ENCODE measurements at places on chromosomes 2 and 18.

DNA sequence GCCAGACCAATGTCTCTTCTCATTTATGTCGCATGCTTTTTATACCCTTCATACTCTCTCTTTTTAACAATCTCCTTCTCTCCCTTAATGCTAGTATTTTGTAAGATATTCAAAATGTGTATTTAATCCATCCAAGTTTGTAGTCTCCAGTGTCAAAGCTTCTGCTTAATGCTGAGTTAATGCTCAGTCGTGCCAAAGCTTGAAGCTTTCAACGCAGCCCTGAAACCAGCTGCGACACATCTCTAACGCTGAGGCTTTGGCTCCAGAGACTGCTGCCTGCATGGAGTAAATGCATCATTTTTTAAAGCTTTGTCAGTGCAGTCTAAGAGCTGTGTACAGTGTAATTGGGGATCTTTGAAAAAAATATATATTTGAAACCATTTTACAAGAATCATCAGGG, 2108.8 kb upstream of the PIK3C3 start:
- no peak for DNase-seq

DNA sequence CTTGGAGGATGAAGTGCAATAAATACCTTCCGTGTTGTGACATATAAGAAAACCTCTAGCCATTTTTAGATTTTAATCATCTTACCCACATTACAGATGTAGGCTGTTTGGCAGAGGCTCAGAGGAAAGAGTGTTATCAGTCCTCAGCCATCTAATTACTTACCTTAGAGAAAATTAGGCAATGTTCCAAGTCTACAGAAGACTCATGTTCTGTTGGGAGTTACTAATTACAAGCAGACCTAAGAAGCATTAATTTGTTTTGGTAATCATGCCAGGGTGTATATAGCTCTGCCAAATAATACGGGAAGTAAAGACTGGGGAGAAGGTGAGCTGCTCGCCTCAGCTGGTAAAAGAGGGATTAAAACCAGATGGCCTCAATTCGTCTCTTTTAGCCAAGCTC, 125.8 kb upstream of the PGAP1 start:
- peak; percentile 35 for DNase-seq

DNA sequence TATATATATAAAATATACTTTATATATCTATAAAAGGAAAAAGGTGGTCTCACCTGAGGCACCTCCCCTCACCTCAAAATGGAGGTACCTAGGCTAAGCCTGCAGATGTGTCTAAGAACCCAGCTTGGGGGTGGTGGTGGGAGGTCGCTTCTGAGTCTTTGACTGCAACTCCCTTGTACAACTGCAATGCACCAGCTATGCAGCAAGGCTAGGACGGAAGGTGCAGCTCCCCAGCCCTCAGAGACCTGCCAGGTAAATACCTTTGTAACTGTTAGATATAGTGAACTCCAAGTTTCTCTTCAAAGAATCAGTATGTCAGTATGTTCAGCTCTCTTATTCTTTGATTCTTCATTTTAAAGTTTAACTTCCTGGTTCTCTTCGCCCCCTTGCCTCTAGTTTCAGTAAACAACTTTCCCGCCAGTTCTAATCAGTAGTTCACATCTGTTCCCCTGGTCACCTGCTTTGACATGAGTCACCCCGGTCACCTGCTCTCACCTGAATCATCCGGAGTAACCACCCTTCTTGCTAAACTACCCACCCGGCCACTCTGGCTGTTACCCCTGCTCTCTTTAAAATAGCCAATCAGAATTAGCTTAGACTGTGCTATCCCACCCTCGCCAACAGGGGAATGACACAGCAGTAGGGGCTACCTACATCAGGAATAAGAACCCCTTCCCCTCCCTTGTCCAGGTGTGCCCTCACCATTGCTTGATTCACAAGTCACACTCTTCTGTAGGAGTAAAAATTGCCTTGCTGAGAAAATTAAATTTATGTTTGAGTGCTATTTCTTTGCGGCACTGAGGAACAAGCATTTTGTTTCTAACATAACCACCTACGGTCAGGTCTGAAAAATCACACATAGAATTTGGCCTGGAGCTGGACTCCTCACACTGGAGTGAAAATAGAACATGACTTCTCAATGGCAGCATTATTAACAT, 24.7 kb upstream of the IMPA2 start:
- DNase-seq = no peak

DNA sequence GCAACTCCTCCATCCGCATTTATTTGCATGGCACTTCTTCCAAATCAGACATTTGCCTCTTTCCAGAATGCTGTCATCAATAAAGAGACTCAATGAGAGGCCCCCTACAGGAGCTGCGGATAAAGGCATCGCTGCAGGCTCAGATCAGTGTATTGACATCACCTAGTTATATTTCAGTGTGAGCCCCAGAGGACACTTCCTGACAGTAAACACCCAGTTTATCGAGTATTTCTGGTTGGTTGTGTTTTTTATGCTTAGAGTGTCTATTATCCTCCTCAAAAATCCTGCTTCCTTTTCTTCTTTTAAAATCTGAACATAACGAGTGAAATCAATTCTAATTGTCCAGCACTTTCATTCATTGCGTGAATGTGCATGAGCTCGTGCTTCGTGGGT, 38.8 kb downstream of the NRP2 start:
- peak; percentile 6 for DNase-seq

- peak; percentile 55 for DNase-seq
Measured at GRCh38 chr2:230578106-230578505, 134.5 kb upstream of the CAB39 start.

- DNase-seq = peak; percentile 72
Measured at GRCh38 chr2:101419096-101419663, 31.9 kb upstream of the CREG2 start.

DNA sequence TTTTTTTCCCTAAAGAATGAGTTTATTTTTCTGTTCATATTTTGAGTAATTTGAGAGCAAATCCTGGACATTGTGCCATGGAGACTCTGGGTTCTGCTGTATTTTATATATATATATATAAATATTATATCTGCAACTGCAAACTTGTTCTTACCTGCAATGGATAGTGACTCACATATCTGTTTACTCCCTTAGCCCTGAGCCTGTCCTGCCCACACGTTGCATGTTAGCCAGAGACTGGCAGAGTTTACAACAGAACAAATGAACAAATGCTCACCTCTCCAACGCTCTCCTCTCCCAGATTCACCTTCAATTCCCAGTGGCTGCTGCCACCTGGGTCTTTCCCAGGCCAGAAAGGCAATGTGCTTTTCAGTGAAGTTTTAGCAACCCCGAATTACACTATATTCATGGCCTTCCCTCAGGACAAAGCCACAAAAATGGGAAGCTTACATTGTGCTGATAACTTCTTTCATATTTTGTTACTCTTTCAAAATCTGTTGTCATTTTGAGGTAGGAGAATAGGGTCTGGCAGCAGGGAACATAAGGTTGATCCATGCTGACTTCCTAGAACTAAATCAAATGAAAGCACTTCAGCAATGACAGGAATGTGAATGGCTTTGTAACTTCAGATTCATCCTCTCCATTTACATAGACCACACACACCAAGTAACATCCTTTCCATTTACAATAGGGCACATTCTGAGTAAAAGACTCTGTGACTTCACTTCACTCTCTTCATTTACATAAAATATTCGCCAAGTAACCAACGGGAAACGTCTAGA, 105.4 kb upstream of the FAM110C start:
- no peak for DNase-seq

DNA sequence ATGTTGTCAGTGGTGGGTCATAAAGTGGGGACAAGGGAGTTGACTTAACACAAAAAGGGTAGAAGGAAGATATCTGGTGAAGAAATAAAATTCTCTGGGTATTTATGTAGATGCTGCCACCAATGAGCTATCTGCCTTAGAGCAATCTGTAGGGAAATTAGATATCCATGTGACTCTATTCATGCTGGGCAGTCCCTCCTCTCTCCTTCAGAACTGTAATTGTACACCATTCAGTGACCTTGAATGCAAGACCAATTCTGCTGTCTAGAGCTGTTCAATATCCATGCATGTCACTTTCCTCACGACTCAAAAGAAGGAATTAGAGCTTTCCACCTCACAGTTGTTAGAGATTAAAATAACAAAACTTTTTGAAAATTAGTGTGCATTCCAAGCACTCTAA, 28.6 kb upstream of the TDRD15 start:
- no peak for DNase-seq

DNA sequence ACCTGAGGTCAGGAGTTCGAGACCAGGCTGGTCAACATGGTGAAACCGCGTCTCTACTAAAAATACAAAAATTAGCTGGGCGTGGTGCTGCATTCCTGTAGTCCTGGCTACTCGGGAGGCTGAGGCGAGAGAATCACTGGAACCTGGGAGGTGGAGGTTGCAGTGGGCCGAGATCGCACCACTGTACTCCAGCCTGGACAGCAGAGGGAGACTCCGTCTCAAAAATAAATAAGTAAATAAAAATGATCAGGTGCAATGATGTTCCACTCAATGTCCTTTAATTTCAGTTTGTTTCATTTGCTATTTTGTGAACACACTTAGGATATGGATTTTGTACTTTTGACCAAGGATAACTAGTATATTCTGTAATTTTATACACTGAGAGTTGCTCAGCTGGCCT, 9.3 kb downstream of the HADHA start:
- no peak for DNase-seq

DNA sequence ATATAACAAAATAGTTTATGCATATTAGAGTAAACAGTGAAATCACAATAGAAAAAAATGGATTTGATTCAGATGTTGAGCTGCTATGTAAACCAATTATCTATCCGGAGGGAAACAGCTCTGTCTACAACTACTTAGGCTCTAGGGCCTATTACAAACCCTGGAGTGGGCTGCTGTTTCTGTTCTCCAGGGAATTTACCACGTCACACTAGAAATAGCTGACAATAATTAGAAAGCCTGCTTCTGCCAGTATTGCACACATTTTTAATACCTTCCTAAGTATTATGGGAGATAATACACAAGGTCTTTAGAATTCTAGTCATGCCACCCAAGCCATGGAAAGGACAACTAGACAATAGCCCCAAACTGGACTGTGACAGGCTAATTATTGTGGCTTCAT, 411.1 kb downstream of the FIGN start:
- no peak for DNase-seq

- peak; percentile 49 for DNase-seq
Measured at GRCh38 chr2:171136024-171136423, 24.7 kb downstream of the TLK1 start.

- DNase-seq = no peak
Measured at GRCh38 chr2:120536141-120536540, 190.2 kb downstream of the INHBB start.

DNA sequence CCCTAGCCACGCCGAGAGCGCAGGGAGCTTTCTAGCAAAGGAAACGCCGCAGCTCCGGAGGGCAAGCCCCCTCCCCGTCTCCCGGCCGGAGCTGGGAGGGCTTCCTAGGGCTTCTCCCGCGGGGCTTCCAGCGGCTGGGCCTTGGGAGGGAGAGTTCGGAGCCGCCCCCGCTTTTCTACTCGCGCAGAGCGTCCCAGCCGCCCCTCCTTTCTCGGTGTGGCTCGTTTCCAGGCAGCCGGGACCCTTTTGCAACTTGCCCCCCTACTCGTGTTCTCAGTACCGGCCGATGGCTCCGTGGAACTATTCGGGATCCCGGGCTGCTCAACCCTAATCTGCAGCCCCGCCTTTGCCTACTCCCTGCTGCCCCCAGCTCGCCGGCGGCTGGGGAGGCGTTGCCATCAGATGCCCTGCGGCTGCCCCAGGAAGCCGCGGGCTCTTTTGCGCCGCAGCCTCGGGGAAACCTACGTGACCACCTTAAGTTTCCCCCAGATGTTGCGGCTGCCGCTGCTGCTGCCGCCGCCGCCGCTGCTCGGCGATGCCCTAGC, 1.5 kb upstream of the NR4A2 start:
- DNase-seq = peak; percentile 76

GRCh38 chr2:238420442-238420841, 6.3 kb upstream of the ASB1 start:
- no peak for DNase-seq

DNA sequence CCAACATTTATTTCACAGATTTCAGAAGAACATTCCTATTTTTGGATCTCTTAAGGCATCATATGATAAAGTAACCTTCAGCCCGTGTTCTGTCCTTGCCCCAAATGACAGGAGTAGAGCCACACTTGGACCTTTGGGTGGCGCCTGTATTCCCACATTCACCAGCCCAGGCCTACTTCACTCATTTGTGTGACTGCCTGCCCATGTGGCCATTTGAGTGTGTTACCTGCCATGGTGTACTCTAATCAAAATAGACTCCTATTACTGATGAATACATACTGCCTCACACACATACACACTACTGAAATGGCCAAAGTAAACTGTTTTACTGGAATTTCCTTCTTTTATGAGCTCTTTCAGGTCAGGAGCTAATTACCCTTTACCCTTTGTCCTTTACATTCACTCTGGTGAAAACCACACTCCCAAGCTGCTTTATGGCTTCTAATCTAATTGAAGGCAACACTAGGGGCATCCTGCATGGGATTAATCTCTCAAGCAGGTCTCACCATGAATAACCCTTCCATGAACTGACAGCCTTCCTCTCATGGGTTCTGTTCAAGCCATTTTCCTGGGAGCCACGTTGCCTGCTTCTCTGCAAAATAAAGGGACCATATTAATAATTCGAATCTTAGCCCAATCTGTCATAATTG, 271.0 kb upstream of the GALNT5 start:
- no peak for DNase-seq

DNA sequence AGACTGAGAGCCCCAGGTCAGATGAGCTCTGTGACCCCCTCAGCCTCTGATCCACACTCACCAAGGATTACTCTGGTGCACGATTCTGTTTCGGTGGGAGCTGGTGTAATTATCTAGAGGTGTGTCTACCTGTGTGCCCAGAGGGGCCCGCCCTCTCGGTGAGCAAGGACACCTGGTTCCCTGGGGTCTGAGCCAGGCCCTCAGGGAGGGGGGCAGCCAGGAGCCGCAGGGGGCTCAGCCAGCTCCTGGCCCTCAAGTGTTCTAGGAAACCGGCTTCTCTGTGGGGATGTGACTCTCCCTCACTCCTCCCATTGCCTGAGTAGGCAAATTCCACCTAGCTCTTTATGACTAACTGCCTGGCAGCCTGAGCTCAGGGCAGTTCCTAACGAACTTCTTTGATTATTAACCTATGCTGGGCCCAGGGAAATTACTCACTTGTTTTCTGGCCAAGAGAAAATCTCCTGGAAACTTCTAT, 17.4 kb downstream of the AGAP1 start:
- DNase-seq = no peak

DNA sequence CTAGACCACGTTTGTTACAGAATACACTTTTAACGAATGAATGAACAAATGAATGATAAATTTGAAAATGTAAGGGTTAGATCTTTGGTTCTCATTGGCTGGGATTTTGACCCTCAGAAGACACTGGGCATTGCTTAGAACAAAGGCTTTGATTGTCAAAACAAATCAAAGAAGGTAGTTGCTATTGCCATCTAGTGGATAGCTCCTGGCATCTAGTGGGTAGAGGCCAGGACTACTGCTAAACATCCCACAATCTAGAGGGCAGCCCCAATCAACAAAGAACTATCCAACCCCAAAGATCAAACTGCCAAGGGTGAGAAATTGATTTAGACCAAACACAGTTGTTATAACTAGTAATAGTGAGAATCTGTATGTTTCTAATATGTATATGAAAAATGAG, 552.3 kb downstream of the KCNJ3 start:
- peak; percentile 2 for DNase-seq

- DNase-seq = no peak
Measured at GRCh38 chr2:222320436-222321395, 21.9 kb upstream of the PAX3 start.
